NCI-H1048 (cell line): ENCODE measurements at places on chromosomes 3 and 15.
A peak's percentile ranks its signal among the peaks of the same experiment; 100 is the strongest.

- no peak for DNase-seq
Observed at GRCh38 chr3:17655743-17656142, 86.7 kb downstream of the TBC1D5 start.

DNA sequence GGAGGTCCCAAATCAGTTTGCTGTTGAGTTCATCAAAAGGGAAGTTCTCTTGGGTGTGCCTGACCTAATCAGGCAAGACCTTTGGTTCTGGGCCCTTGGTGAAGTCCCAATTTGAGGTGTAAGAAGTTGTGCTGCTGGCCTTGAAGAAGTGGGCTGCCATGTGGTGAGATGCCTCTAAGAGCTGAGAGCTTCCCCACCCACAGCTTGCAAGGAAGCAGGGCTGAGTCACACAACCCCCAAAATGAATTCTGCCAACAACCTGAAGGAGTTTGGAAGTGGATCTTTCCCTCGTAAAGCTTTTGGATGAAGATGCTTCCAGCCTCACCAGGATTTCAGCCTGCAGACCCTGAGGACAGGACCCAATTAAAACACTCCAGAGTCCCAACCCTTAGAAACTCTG, 129.3 kb upstream of the NSMCE3 start:
- no peak for DNase-seq

DNA sequence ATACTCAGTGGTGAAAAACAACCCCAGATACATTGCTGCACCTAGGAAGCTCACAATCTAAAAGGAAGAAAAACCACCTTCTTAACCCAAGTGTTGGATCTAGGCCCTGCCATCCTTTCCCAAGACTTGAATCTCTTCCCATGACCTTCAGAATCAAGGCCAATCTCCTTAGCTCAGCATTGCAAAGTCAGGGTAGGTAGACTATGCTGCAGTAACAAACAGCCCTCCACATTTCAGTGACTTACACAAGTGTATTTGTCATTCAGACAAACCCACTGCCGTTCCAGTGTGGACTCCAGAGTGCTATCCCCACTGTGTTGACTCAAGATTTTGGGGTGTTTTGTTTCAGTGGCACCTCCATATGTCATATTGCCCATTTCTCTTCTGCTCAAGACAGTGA, 278.4 kb downstream of the UACA start:
- no peak for DNase-seq

DNA sequence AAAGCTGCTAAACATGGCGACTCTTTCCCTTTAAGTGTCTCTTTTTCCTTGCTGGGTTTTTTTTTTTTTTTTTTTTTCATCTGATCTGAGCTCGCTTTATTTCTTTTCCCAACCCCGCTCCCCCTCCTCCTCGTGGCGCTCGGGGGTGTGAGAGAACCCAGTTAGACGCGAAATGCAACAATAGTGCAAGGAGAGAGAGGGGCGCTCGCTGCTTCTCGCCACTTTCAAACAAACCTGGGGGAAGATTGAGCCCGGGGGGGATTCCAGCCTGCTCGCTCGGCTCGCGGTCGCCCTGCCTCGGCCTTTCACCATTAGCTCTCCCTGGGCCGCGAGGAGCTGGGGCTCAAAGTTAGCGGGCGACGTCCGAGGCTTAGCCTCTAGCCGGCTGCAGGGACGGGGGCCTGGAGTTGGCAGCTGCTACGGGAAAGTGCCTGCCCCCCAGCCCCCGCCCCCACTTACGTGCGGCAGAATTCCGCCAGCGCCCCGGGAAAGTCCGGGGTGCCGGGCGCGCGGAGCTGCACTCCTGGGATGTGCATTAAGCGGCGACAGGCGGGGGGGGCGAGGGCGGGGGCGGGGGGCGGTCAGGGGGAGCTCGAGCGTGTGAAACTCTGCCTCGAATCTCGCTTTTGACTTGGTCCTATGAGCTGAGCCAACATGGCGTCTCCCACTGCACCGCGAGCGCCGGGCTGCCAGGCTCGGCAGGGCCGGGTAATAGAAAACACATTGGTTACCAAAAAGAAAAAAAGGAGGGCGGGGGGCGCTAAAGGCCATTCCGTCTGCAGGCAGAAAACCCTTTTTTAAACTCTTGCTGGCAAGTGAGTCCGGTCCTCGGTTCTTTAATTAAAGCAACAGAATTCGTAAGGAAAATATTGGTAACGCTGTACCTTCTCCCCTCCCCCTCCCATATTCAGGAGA, 10.4 kb downstream of the NR2F2 start:
- no peak for DNase-seq

- no peak for DNase-seq
Observed at GRCh38 chr3:7075117-7075516, 214.2 kb downstream of the GRM7 start.

GRCh38 chr3:56860351-56860750, 58.6 kb upstream of the ARHGEF3 start:
- no peak for DNase-seq

- DNase-seq: no peak
Observed at GRCh38 chr3:187888701-187889100, 143.4 kb upstream of the BCL6 start.

- no peak for DNase-seq
Observed at GRCh38 chr3:85652360-85652759, 693.6 kb downstream of the CADM2 start.

DNA sequence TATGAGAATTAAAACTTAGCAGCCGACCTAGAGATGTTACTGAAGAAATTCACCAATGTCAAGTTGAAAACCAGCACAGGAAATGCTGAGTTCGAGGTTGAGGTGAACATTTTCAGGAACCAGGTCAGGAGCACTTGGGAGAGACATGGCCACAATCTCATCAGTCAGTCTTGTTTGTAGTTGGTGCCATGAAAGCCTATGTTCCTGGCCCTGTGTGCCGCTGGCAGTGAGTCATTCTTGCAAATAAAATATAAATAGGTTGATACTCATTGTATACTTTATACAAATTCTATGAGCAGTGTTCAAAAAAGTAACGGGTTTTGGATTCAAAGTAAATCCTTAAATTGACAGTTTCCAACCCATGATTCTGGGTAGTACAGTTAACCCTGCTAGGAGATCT, 1.5 kb upstream of the FSIP1 start:
- DNase-seq: no peak

DNA sequence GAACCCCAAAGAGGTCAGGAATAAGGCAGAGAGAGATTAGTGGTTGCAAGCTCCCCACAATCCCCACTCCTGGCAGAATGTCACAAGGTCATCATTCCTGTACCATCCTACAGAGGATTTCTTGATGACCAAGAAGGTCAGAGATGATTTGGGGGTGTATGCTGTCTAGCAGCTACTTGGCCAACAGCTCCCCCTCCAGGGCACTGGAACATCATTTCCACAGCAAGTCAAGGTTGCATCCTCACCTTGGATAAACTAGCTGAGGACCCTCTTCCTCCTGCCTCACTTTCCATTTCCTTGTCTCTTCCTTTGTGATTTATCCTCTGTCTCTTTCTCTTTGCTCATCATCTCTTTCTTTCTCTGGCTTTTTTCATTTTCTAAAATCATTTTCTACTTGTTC, 106.3 kb downstream of the PROS1 start:
- DNase-seq: no peak

DNA sequence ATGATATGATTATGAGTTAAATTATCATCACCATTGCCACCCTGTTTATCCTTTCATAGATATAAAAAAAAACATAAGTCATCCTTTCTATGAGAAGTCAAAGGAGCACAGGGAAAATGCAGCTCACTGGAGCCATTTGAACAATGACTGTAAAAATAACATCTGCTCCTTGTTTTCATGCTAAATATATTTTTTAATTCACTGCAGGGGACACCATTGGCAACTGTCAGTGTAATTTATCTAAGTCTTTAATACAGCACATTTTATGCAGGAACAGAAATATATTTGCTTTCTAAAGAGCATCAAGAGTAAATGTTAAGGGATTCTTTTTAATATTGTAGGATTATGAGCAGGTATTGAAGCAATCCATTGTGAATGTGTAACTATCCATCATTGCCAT, 371.3 kb downstream of the ZBBX start:
- no peak for DNase-seq

- DNase-seq: no peak
Observed at GRCh38 chr15:78363381-78363734, 23.2 kb downstream of the CRABP1 start.

- DNase-seq: no peak
Observed at GRCh38 chr3:17030438-17030837, 145.7 kb downstream of the PLCL2 start.

DNA sequence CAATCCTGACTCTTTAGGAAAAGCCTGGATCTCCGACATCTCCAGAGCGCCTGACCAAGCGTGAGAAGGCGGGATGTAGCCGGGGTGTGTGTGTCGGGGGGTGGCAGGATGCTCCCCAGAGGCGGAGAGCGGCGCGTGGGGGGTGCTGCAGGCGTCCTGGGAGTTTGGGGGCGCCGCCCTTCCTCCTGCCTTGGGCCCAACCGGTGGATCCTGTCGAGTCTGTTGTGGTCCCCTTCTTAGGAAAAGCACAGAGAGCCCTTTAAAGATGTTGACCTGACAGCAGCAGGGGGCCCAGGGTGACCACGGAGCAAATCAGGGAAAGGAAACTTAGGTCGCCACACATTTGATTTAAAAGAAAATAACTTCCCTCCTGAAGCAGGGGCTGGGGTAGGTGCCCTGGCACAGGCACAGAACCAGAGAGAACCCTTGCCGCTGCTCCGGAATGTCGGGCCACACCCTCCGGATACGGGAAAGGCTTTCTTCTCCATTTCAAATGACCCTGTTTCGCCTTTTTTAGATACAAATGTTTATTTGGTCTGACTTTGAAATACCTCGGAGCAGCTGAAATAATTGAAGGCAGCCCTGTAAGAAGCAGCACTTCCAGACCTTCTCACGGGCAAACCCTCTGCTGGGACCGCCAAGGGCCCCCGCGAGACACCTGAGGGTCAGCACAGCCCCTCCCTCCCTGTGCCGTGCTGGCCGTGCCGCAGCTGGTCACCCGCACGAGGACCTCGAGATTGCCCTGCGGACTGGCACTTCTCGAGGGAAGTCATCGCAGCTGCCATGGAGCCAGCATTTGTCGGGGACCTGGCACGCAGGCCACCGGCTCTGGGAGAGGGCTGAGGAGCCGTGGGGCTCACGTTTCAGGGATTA, 102.9 kb upstream of the KLF13 start:
- no peak for DNase-seq

DNA sequence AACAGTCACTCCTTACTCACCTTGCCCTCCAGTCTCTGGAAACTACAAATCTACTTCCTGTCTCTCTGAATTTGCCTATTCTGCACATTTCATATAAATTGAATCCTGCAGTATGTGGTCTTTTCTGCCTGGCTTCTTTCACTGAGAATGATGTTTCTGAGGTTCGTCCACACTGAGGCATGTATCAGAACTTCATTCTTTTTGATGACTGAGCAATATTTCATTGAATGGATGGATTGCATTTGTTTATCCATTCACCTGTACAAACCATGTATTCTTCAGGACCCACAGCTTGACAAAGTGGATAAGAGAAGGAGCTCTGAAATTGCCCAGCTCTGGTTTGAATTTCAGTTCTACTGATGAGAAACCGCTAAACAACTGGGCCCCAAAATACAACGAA, 118.9 kb upstream of the ARRDC4 start:
- DNase-seq: no peak

DNA sequence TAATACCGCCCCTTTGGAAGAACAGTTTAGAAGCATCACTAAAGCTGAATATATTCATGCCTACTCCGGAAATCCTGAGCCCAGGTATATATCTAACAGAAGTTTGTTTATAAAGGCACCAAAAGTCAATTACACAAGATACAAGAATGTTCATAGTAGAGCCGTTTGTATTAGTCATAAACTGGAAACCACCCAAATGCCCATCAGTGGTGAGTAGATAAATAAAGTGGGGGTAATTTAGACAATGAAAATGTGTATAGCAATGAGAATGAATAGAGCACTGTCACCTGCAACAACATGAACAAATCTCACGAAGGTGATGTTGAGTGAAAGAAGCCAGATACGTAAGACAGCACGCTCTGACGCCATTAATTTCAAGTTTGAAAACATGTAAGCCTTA, 68.3 kb upstream of the GLCE start:
- no peak for DNase-seq

DNA sequence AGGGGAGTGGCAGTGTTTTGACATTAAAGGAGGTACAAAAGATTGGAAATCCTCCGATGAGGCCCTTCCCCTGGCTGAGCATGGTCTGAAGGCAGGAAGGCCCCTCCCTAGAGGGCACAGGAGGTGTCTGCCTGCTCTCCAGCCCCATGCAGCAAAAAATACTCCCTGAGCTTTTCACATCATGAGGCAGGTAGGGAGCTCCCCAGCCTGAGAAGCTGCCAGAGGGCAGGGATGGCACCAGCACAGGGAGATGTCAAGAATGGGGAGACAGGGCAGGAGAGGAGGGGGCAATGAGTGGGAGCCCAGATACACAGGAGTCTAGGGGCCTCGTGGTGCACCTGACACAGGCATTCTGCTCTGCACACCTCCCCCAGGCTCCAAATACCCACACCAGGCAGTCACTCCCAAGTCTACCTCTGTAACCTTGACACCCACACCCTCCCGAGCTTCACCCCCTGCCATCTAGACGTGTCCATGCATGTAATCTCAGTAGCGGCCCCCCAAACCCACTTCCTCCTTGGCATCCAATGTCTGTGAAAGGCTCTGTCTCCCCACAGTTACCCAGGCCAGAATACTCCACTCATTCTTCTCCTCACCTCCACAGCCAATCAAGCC, 22.9 kb downstream of the GRAMD2A start:
- DNase-seq: no peak

- no peak for DNase-seq
Observed at GRCh38 chr15:50278496-50278895, 13.0 kb upstream of the HDC start.

GRCh38 chr3:187735837-187736236, 9.4 kb downstream of the BCL6 start:
- DNase-seq: no peak

GRCh38 chr3:133962849-133963248, 66.9 kb downstream of the SLCO2A1 start:
- DNase-seq: no peak

- no peak for DNase-seq
Observed at GRCh38 chr3:33202711-33203457, 15.7 kb downstream of the SUSD5 start.

DNA sequence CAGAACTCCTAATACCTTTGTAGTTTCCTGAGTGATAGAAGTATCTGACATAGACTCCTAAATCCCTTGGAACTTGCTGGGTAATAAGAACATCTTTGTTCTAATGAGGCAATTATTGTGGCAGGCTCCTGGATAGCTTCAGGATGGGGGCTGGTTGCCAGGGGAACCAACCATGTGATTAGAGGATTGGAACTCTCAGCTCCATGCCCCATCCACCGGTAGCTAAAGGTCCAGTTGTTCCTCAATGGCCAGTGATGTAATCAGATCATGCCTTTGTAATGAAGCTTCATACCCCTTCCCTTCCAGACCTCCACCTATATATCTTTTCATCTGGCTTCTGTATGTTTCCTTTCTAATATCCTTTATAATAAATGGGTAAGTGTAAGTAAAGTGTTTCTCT, 221.2 kb upstream of the ALCAM start:
- no peak for DNase-seq

- DNase-seq: no peak
Observed at GRCh38 chr3:136856665-136857064, 5.3 kb upstream of the NCK1 start.

DNA sequence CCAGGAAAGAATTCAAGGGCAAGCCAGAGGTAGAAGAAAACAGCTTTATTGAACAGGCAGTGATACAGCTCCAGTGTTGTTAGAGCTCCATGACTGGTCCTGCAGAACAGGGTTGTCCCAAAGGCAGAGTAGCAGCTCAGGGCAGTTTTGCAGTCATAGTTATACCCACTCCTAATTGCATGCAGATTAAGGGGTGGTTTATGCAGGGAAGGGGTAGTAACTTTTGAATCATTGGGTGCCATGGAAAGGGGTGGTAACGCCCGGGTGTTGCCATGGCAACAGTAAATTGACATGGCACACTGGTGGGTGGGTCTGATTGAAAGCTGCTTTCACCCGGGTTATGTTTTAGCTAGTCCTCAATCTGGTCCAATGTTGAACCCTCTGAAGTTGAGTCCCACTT, 9.7 kb upstream of the RAB6B start:
- DNase-seq: peak; percentile 0
